ENCODE measurements at places on chromosomes 12 and 14.

DNA sequence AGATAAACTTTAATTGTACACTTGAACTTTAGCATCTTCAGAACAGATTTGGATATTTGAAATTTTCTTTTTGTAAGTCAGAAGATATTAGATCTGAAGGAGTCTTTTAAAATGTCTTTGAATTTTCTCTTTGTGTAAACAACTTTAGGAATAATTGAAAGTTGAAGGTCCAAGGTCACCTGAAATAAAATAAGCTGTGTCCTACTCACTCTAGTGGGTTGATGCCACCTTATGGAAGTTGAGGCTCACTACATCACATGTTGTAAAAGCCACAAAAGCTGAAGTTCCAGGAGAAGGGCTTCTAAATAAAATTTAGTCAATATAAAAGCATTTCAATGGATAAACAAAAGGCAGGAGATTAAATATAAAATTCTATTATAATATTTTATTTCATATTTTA lies 122.0 kb upstream of the ATXN7L3B start:
- no peak for DNase-seq

DNA sequence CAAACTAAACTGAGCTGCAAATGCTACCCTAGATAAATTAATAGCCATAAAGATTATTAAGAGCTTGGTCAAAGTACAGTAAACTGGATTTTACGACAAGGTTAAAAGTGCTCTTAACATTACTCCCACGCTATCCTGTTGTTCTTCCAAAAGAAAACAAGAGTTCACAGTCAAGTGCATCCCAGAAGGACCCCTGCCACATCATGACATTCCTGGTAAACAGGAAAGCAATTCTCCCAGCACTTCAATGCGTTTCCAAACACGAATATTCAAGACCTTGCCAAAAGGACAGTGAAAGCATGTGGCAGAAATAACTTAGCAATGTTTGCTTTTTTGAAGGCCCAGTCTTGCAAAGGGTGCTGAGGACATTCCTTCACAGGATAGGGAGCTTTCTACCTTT lies 11.2 kb downstream of the SPRING1 start:
- no peak for DNase-seq

GRCh38 chr14:54481695-54482094 lies 7.1 kb downstream of the GMFB start:
- DNase-seq: no peak

GRCh38 chr12:51177897-51178296 lies 5.0 kb upstream of the TFCP2 start:
- no peak for DNase-seq

DNA sequence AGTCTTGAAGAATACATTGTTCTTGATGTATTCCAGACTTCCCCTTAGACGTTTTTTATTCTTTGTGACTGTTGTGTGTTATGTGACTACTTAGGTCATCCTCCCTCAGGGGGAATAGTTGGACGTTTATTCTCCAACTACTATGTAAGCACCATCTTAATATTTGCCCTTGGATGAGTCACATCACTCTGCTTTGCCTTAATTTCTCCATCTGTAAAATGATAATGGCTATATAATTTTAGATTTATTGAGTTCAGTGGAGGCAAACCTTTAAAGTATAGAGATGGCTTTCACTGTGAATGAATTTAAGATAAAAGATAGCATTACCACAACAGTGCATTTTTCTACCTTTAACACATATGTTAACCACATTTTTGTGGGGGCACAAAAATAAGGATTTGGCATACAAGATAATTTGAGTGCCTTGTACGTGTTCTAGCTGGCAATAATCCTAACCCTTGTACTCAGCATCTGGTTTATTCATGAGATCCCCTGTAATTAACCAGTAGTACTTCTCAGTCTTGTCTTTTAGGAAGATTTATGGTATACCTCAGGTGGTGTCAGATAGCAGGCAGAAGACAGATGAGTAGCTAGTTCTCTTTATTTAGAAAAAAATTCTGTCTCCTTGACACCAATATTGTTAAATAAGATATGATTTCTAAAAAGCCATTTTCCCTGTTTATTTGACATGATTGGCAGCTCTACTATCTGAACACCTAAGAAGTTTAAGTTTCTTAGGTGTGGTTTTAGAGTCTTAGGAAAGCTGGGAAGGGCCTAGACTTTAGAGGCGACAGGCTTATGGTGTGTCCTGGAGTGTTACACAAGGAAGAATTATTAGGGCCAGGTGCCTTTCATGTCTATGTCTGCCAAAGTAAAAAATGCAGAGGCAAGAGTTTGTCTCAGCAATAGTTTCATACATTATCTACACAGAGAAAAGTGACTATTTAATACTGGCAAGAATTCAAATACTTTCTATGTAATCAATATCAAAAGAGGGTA lies 152.3 kb downstream of the RAD51B start:
- DNase-seq: no peak

- no peak for DNase-seq
Measured at GRCh38 chr12:107845980-107846659, 71.6 kb downstream of the ASCL4 start.

- no peak for DNase-seq
Measured at GRCh38 chr12:104063712-104064030, 660 bp upstream of the HCFC2 start.

DNA sequence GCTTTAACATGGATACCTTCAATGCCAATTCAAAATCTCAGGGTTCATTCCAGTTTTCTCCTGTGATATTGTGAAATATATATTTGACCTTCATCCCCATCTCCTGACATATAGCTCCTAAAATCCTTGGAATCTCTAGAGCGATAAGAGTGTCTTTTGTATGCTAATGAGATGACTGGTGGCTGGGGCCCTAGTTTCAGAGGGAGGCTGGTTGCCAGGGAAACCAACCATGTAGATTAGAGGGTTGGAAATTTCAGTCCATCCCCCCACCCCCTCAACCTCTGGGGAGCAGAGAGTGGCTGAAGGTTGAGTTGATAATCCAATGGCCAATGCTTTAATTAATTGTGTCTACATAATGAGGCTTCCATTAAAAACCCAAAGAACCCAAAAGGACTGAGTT lies 59.4 kb downstream of the SDR9C7 start:
- DNase-seq: no peak

GRCh38 chr14:29494312-29494711 lies 433.3 kb downstream of the PRKD1 start:
- DNase-seq: no peak
